ENCODE measurements at places on chromosomes 12 and 14.

DNA sequence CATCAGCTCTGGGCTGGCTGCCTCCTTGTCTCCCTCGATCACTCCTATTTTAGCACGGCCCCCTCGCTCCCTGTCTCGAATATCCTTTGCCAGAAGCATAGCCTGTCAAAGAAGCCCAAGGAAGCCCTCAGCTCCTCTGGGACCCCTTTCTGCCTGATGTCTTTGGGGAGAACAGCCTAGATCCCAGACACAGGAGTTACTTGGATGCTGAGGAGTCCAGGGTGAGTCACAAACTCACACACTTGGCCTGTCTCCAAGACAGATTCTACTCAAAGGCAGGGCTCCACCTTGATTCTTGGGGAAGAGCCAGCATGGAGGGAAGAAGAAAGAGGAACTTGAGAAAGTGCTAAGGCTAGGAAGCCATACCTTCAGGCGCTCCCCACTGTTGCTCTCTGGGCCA is 8.1 kb downstream of the AVIL start:
- no peak for DNase-seq

GRCh38 chr12:130783110-130783715 is 55.8 kb downstream of the STX2 start:
- DNase-seq, result no peak

GRCh38 chr12:16359512-16360491 is 12.4 kb downstream of the MGST1 start:
- peak; percentile 35 for DNase-seq

DNA sequence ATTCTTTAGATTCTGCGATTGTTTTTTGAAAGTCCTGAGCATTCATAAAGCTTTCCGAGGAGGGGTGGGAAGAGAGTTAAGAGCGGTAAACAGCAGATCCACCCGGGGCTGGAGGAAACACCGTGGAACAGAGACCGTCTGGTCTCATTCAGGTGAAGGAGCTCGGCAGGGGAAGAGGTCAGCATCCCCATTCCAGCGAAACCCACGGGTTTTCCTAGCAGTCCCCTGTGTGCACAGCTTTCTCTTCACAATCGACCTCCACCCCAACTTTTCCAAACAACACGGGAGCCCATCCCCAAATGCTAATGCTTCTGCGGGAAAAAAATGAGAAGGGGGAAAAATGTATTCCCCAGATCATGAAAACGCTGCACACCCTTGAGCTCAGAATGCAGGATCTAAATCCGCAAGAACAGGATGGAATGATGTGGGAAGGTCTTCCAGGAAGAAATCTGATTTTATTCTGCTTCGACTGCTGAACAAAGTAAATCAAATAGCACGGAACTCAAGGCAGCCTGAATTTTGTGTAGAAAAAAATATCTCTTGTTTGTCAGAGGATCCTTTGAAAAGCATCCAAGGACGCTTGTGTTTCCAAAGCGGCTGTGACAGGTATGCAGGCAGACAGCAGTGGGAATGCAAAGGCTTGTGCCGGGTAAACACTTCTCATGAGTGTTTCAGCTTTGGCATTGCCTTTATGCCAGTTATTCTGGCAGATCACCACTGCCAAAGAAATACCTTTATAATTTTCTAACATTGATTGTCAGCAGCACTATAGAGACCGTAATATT is 128.8 kb downstream of the NDUFA12 start:
- no peak for DNase-seq

- DNase-seq, result no peak
Measured at GRCh38 chr12:122738571-122738970, 7.9 kb upstream of the HCAR1 start.

DNA sequence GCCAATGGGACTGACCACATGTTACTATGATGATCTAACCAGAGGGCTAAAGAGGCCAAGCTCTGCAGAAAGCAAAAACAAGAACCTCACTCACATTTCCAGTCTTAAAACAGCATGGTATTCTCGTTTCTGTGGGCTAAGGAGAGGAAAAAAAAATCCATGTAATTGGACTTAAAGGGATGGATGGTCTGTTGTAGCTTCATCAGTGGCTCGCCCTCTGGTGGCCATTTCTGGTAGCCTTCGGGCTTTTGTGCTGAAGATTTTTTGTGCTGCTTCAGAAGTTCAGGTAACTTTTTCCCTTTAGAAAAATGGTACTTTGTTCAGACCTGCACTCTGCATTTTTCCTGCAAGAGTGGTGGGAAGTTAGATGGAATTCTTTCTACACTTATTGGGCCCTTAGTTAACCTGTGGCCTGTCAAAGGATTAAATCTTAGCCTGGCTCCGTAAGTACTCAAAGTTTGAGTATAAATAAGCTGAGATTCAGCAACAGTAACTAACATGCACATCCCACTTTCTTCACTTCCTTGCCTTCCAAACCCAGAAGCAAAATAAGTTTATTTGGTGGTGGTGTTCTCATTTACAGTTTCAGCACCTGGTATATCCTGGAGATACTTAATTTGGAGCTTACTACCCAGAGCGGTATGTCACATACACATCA is 22.3 kb downstream of the DCAF4 start:
- no peak for DNase-seq

DNA sequence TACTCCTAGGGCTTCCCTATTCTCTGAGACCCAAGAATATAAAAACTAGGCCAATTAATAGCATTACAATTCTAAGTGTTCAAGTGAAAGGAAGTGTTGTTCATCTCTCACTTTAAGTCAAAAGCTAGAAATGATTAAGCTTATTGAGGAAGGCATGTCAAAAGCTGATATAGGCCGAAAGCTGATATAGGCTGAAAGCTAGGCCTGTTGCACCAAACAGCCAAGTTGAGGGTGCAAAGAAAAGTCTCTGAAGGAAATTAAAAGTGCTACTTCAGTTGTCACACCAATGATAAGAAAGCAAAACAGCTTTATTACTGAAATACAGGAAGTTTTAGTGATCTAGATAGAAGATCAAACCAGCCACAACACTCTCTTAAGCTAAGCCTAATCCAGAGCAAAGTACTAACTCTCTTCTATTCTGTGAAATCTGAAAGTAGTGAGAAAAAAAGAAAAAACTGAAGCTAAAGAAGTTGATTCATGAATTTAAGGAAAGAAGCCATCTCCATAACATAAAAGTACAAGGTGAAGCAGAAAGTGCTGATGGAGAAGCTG is 68.9 kb downstream of the SLC6A15 start:
- DNase-seq, result no peak

GRCh38 chr14:50804181-50804721 is 26.7 kb downstream of the NIN start:
- no peak for DNase-seq

- no peak for DNase-seq
Measured at GRCh38 chr14:81176241-81176640, 44.5 kb downstream of the GTF2A1 start.

DNA sequence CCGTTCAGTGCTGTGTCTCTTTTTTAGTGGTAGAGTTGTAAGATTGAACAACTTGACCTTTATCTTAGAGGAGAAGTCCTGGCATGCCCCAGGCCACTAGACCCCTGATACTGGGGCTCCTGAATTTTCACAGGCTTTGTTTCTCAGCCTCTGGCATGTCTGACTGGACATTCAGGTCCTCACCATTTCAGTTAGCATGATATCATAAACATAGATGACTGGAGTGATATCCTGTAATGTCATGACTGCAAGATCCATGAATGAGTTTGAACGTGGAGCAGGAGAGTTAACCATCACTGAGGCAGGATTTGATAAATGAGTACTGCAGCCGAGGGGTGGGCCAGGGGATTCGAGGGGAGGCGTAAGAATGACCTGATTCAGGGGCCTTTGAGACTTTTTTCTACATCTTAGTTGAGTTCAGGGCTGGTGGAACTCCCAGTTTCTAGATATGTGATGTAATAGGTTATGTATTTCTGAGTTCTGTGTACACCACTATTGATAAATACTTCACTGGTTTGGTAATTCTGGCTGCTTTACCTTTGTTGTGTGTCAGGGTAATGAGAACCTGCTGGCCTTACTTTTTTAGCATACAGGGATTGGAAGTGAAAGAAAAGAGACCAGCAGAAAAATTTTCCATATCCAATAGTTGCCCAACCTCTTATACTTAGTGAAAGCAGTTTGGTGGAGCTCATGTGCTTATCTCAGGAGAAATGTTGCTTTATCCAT is 217.0 kb downstream of the SYNE2 start:
- DNase-seq, result no peak

All from MG63 (cell line).